CD4-positive, alpha-beta T cell treated with Interleukin-4 for 1 hour (primary cell): ENCODE measurements at places on chromosomes 16 and 17.

- no peak for DNase-seq
Measured at GRCh38 chr17:38796451-38797157, 2.8 kb downstream of the PIP4K2B start.

- no peak for DNase-seq
Measured at GRCh38 chr16:64469351-64469750, 652.5 kb downstream of the CDH11 start.

GRCh38 chr16:56246051-56246817 is 54.9 kb downstream of the GNAO1 start:
- no peak for DNase-seq

- no peak for DNase-seq
Measured at GRCh38 chr16:3520413-3520812, 19.6 kb downstream of the CLUAP1 start.

DNA sequence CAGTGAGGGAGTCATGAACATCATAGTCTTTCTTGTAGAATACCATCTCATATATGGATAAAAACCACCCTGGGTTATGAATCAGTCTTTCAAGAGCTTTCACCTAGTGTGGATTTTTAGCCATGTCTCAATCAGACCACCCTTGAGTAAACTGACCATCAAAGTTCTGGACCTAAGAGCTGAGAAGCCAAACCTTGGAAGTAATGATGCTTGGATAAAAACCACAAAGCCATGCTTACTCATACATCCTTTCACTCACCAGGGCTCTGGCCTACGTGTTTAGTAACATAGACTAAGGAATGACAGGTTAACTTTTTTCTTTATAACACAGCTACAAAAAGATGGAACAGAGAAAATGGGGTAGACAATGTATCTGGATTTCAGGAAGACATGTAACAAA is 167.2 kb downstream of the STX8 start:
- DNase-seq = no peak

GRCh38 chr17:47318197-47318918 is 5.4 kb upstream of the EFCAB13 start:
- no peak for DNase-seq

GRCh38 chr16:12646490-12647274 is 157.0 kb downstream of the CPPED1 start:
- peak; percentile 24 for DNase-seq

GRCh38 chr16:87371261-87371866 is 12.2 kb downstream of the FBXO31 start:
- no peak for DNase-seq

- no peak for DNase-seq
Measured at GRCh38 chr17:61426482-61427304, 25.5 kb upstream of the TBX4 start.

DNA sequence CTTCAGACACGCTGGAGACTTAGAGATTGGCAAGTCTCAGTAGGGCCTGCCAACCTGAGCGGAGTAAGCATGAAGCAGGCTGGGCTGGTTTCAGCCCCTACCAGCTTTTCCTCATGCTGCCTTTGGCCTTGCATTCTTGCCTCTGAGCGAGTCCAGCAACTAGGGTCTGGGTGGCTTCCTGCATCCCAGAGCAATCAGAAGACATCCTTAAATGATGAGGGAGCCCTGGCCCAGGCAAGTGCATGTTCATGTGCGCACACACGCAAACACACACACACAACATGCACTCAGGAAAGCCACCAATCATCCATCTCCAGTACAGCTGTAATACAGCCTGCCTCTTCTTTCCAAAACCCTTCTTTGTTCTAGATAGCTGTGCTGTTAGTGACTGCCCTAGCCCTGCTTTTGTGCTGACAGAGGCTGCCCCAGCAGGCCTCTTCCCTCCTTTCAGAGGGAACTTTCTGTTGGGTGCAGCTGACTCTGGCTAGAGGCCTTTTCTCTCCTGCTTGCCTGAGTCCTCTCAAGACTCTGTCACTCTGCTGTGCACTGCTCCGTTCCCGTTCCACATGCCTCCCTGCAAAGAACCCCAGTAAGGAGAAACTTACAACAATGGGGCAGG is 30.7 kb upstream of the TBX2 start:
- no peak for DNase-seq

GRCh38 chr17:17207998-17208397 is 1.9 kb upstream of the PLD6 start:
- no peak for DNase-seq

DNA sequence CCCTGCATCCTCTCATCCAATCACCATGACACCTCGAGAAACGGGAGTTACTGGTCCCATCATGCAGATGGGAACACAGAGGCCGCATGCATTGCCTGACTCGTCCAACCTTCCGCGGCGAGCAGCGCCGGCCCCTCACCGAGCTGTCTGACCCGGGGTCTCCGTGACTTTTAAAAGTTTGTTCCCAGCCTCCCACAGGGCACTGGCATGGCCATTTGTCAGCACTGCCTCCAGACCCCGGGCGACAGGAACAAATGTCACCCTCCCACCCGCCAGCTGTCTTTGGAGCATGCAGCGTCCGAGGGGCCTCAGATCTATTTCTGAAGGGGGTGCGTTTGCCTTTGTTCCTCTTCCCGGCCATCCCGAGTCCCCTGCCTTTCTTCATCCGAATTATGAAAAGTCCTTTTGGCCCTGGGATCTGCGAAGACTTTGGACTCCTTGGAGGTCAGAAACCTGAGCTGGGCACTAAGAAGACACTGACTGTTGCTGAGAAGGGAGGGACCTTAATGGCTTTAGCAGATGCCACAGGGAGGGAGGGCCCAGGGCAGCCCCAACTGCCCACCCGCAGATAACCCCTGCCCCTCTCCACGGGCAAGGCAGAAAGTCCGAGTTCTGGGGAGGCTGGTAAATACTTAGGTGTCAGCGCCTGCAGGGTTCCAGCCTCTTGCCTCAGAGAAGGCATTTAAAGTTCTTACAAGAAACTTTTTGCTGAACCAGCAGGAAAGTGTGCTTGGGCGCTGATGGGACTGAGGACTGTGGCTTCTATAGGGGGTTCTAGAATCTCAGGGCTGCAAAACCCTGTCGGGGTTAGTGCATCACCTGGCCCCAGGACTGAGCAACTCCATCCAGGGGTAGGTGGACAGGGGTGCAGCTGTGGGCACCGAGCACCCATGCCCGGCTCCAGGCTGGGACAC is 348.1 kb downstream of the FOXL1 start:
- DNase-seq = no peak

DNA sequence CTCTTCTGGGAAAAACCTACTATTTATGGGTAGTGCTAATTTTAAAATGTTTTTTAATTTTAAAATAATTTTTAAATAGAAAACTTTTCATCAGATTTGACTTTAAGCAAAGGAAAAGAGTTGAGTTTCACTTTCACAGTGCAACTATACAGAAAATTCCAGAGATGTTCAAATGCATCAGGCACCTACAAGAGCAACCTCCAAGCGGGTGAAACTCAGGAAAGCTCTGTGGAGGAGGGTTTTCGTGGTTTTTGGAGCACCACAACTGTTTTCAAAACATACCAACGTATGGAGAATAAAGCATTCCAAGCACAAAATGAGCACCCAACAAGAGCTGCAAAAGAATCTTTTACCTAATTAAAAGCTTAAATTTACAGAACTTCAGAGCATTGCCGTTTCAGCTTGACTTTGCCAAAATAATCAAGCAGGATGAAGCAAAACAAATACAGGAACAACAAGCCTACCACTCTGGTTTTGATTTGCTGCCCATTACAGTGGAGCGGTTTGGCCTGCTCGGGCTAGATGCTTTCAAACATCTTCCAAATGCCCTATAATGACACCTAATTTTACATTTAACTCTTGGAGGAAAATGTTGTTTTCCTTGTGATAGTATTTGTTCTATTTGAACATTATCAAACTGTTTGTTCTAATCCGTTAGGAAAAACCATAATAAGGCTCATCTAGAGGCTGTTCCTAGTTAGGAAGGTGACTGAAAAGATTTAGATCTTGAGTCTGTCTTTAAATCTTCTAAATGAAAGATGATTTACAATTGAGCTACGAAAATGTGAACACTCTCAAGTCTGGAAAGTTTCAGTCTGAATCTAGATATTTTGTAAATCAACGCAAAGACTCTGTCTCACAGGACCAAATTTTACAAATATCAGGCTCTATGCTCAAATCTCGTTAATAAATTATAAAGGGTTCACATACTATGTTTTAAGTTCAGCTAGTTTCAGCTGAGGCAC is 34.5 kb downstream of the NACA2 start:
- DNase-seq = no peak

DNA sequence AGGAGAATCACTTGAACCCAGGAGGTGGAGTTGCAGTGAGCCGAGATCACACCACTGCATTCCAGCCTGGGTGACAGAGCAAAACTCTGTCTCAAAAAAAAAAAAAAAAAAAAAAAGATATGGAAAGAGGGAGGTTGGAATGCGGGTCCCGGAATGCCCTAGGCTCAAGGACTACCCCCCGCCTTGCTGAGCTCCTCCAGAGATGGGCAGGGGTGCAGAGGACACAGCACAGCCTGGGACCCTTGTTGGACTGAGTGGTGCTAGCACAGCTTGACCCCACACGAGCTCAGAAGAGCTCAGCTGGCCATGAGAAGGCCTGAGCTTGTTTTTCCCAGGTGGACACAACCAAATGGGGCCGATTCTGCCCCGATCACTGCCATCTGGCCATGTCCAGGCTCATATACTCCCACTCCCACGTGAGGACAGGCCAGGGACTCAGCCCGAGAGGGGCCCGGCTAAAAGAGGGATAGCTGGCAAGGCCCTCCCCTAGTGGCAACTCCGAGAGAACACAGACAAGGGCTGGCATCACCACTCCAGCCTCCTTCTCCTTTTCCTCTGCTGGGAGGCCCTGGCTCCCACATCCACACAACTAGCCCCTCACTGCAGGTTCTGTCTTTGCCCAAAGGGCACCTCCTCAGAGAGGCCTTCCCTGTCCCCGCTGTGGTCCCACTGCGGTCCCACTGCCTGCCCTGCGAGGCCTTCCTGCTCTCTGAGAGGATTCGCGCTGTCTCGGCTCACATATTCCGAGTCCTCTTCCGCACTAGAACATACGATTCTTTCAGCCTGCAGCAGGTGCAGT is 11.0 kb downstream of the SGCA start:
- DNase-seq = no peak

DNA sequence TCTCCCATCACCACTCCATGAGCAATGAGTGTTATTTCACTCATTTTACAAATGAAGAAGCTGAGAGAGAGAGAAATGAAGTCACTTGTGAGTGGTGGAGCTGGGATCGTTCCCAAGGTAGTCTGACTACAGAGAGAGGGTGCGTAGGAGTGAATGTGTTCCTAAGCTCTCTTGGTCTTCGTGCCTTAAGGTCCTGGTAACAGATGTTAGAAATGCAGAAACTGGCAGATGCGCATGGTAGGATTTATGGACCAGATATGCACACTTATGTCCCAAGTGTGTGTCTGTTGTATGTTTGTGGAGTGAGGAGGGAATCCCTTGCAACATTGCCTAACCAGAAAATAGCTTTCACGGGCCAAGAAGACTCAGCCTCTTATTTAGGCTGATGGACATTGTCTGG is 93.2 kb upstream of the ZNF469 start:
- no peak for DNase-seq

- peak; percentile 27 for DNase-seq
Measured at GRCh38 chr16:53502331-53503269, at the start of gene AKTIP. Gene AKTIP (minus strand): TSS chr16:53503209. CDS start chr16:53500259, 2,950 bp downstream.

DNA sequence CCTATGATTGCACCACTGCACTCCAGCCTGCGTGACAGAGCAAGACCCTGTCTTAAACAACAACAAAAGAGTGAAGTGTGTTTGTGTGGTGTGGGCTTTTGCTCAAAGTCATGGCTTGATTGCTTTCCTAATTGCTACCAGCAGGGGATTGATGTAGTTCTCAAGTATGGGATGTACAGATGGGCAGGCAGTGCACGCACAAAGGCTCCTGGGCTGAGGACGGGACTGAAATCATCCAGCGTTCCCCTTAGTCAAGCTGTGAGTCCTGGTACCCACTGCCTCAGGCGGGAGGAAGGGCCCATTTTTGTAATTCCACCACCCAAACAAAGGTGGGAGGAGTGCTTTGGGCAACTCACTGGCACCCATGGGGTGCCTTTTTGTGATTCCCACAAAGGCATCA is 47.3 kb downstream of the GDE1 start:
- DNase-seq = no peak

- no peak for DNase-seq
Measured at GRCh38 chr16:6265968-6266367, 1066.7 kb upstream of the RBFOX1 start.

DNA sequence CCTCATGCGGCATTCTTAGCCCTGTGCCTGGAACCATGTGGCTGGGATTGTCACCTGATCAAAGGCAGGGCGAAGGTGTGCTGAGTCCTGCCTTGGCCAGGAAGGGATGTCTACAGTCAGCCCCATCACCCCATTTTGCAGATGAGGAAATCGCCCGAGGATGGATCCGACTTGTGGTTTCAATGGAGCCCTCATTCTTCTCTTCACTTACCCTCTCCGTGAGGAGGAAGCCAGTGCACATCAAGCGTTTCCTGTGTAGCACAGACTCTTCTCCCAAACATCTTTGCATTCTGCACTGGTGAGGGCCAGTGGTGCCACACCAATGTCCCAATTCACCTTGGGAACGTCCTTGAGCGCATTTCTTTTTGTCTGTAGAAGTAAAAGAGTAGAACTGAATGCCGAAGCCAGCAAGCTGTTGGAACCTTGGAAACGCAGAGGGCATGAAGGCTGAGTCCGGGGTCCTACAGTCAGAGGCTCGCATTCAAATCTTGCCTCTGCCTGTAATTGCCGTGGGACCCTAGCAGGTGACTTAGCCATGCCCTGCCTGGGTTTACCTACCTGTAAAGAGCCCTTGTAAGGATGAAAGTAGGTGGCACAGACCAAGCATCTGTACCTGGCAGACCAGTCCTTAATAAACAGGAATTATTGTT is 85.4 kb downstream of the IRF8 start:
- DNase-seq = no peak

DNA sequence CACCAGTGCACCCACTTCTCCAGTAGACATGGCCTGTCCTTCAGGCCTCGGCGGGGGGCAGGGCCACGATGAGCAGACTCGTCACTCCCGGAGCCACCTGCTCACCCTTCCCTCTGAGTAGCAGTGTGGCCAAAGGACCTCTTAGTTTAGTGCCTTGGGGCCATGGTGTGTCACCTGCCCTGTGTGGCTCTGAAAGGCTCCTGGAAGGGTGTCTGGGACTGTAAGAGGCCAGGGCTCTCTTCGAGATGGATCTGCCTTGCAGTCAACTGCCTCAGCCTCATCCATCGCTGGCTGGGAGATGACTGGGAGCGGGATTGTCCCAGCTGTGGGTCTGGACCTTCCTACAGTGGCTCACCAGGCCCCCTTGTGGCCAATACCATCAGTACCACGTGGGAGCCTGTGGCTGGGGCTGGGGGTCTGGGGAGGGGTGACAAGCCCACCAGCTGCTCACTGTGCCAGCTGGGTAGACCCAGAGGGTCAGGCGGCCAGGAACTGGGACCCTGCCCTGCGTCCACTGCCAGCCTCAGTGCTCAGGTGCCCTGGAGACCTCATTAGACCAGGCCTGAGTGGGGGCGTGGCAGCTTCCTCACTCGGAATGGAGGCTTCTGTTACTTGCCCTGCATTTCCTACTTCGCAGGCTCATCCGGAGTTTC is 133.4 kb downstream of the OR1D5 start:
- no peak for DNase-seq
